ENCODE measurements at places on chromosomes 12 and 14.
A peak's percentile ranks its signal among the peaks of the same experiment; 100 is the strongest.

GRCh38 chr12:3262470-3262869, 185.3 kb downstream of the TSPAN9 start:
- DNase-seq, result peak; percentile 20

DNA sequence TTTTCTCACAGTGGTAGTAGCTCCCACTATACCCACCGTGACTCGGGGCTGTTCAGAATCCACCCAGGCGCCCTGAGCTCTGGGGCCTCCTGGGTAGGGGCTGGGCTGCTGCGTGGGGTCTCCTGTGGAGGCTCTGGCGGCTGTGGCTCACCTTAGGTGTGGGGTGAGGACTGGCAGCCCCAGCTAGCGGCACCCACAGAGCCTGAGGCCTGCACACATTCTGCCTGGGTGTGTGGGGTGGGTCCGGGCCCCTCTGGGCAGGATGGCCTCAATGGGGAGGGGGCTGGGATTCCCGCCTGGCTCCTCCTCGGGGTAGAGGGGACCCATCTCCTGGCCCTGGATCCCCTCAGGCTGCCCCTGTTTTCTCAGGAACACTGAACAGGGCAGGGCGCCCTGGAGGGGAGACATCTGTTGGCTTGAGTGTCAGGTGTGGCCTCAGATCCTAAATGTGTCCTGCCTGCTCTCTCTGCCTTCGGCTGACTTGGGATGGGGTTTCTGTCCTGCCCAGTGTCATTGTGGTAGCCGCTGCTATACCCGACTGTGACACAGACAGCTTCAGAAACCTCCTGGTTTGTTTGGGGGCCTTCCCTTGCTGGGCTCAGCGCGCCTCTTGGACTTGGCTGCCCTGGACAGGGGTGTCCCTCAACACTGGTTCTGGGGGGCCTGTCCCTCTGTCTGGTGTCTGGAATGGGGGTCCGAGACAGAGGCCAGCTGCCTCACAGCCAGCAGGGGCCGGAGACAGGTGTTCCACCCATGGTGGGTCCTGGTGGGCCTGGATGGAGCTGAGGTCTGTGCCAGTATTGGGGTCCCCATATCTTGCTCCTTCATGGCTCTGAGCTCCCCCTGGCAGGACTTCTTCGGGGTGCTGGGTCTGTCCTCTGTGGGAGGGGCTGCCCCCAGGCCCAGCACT, 354.9 kb downstream of the TMEM121 start:
- no peak for DNase-seq

GRCh38 chr14:54642801-54643695, 76.1 kb downstream of the SAMD4A start:
- peak; percentile 16 for DNase-seq

DNA sequence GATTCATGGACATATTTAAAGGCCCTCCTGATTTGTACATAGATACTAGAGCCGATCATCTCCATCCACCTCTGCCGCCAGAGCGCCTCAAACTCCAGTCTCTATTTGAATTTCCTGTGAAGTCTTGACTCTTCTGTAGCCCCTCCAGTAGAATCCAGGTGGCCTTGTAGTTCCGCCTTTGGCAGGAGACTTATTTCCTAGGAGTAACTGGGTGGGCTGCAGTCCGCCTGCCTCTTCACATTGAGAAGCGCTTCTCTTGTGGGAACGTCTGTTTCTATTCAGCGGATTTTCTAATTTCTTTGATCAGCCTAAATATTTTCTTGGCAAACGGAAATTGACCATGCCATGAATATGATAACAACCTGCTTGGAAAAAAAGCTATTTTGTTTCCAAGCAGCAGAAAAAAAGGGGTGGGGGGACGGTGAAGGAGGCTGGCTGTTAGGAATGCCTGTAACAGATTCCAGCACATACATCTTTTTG, 9.0 kb upstream of the SIX1 start:
- DNase-seq, result peak; percentile 14

DNA sequence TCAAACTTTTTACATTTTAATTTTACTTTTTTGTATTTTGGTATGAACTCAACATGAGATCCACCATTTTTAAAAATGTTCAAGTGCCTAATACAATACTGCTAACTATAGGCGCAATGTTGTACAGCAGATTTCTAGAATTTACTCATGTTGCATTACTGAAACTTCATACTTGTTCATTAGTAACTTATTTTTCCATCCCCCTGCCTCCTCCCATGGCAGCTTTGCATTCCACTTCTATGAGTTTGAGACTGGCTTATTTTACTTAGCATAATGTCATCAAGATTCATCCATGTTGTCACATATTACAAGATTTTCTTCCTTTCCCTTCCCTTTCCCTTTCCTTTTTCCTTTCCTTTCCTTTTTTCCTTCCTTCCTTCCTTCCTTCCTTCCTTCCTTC, 825.9 kb downstream of the SLC16A7 start:
- DNase-seq, result no peak

- no peak for DNase-seq
Observed at GRCh38 chr12:102376181-102376747, 104.1 kb downstream of the IGF1 start.

DNA sequence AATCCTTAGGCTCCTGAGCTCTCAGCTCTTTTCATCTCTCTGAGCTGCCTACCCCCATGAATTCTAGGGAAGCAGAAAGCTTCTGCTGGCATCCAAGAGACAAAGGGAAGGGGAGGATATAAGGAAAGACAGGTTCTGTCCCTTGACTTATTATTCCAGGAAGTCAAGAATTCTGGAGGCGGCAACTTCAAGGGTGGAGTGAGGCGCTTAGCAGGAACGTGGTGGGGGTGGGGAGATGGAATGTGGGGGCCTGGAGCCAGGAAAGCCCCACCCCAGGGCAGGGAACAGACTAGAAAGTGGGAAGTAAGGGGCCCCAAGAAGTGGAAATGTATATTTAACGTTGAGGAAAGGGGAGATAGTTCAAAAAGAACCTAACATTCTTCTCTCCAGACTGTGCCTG, 1.4 kb downstream of the CALCOCO1 start:
- no peak for DNase-seq

DNA sequence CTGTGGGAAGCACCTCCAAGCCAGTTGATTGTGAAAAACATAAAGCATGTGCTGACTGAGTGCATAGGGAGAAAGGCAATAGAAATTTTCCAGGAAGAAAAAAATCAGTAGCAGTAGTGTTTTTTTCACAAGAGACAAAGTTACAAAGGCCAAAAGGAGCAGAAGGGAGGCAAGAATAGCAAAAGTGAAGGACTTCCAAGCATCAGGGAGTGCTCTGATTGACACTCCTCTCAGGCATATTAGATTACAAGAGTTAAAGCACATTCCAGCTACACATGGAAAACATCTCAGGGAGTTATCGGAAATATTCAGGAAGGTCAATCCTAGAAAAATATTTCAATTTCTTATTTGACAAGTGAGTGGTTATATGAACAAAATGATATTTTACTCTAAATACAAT, 508.0 kb downstream of the MDGA2 start:
- DNase-seq, result no peak

- DNase-seq, result no peak
Observed at GRCh38 chr12:116639765-116640164, 80.6 kb downstream of the MAP1LC3B2 start.

- no peak for DNase-seq
Observed at GRCh38 chr14:54627540-54628363, 60.8 kb downstream of the SAMD4A start.

DNA sequence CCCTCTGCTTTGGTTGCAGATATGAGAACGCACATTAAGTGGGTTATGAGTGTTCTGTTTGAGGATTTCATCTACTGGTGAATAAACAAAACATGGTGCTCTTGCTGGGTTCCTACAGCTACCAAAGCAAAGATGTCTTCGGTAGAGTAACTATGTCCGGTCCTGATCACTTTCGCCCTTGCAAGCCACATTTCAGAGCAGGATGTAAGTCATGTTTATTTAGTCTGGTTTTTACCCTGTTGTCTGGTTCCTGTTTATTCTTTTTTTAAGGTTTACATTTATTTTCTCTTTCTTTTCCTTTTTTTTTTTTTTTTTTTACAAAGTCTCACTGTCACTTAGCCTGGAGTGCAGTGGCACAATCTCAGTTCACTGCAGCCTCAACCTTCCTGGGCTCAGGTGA, 99.2 kb downstream of the VEZT start:
- DNase-seq, result no peak
